ENCODE measurements at places on chromosomes 16 and 17.

- no peak for DNase-seq
Measured at GRCh38 chr16:17348042-17348783, 122.5 kb downstream of the XYLT1 start.

GRCh38 chr16:46713634-46714033 is 24.2 kb downstream of the ORC6 start:
- no peak for DNase-seq

- no peak for DNase-seq
Measured at GRCh38 chr16:87978127-87978526, 26.9 kb downstream of the BANP start.

GRCh38 chr16:15457400-15457799 is 23.0 kb downstream of the BMERB1 start:
- DNase-seq = no peak

DNA sequence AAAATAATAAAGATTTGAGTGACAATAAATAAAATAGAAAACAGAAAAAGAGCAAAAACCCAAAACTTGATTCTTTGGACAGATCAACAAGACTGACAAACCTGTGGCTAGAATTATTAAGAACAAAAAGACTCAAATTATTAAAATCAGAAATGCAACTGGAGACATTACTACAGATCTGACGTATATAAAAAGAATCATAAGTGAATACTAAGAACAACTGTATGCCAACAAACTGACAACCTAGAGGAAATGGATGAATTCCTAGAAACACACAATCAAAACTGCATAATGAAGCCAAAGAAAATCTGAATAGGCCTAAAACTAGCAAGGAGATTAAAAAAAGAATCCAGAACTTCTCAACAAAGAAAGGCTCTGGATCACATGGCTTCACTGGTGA is 47.4 kb downstream of the NETO2 start:
- DNase-seq = no peak

- DNase-seq = no peak
Measured at GRCh38 chr17:2051933-2052559, 2.9 kb upstream of the HIC1 start.

- no peak for DNase-seq
Measured at GRCh38 chr17:83183145-83183948, 103.9 kb downstream of the METRNL start.

DNA sequence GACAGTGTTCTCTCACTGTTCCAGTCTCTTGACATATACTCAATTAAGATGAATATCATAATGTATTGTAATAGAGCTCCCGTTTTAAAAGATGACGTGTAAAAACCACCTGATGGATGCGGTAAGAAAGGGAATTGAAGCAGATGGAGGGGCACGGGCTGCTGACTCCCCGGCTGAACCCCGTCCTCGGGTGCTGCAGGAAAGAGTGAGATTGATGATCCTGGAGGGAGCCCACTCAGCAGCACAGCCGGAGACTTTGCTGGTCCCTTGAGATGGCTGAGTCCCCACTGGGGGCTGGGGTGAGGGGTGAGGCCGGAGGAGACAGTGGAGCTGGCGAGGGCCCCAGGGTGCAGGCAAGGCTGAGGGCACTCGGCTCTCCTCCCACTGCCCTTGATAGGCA is 217.4 kb downstream of the RPTOR start:
- no peak for DNase-seq

GRCh38 chr17:42985225-42985624 is 4.9 kb downstream of the RUNDC1 start:
- DNase-seq = no peak

- no peak for DNase-seq
Measured at GRCh38 chr16:70604407-70605282, 41.7 kb upstream of the IL34 start.

DNA sequence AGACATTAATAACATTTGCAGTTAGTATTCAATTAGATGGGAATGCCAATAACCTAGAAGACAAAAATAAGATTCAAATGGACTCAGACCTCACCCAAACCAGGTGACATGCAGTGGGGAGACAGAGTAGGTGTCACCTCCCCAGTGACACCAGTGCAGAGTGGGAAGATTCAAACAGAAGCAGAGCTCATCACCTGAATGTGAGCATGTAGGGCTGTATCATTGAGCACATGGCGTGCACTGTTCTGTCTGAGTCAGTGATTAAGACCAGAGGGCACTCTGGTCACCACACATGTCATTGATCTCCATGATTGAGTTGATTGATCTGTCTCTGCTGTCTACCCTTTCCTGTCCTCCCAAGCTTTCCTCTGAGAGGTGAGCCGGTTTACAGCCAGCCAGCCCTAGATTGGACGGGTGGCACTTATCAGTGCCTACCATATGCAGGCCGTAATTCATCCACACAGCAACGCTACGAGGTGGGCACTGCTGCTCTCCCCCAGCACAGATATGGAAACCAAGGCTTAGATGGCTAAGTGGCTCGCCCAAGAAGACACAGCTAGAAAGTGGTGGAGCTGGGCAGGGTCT is 34.0 kb downstream of the RHBDL3 start:
- no peak for DNase-seq

- no peak for DNase-seq
Measured at GRCh38 chr16:3782566-3782965, 65.2 kb upstream of the TRAP1 start.

DNA sequence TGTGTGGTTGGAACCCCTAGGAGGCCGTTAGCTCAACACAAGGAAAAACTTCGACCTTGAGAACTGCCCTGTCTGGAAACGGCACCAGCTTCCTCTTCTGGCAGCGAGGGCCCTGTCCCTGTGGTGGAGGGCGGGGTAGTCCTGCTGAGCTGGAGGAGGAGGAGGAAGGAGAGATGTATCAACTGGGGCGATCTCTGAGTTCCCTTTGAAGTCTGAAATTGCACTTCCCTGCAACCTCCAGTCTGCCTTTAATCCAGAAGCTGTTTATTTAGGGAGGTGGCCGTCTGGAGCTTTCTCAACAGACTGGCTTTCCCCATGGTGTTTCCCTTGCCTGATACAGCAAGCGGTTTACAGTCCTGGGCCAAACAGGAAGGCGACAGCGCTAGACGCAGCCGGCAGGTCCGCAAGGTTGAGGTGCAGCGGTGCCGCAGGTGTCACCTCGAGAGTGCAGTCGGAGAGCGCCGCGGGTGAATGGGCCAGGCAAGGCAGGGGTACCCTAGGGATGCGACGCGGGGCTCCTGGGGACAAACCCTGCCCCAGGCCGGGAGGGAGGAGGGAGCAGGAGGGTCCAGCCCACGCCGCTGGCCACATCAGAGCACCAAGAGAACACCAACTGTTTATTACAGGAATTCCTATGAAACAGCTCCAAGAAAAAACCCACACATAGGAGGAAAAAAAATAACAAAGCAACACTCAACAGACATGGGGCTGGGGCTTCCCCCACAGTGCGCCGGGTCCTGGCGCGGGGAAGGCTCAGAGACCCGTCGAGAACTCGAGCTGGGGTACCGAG is 11.4 kb upstream of the MRPS23 start:
- no peak for DNase-seq

DNA sequence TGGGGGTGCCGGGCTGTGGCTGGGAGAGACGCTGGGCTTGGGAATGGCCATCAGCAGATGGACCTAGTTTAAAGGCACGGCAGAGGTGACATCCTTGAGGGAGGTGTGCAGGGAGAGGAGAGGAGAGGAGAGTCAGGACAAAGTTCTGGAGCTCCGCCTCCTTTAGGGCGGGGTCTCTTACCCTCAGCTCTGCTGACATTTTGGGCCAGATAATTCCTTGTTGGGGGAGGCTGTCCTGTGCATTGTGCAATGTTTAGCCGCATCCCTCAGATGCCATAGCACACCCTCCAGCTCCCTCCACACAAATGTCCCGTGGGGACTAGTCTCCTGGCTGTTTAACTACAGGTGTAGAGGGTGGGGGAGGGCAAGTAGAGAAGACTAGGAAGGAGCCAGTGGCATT is 48.3 kb downstream of the ARHGAP23 start:
- DNase-seq = no peak

DNA sequence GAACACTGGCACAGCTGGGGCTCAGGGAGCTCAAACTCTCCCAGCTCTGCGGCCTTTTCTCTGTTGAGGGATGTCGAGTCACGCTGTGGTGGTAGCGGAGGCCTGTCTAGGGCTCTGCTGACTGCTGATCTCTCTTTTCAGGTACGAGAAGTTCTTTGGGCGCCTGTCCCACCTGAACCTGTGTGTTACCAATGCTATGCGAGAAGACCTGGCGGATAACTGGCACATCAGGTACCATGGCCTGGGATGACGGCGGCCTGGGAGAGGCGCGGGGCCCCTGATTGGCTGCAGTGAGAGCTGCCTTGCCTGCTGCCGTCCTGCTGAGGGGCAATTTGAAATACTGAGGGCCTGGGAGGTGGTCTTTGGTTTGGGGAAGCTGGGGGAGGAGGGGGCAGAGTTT is 5.7 kb downstream of the ALG1 start:
- DNase-seq = no peak

Data from stimulated activated CD4-positive, alpha-beta T cell treated with anti-CD3 and anti-CD28 coated beads, Interleukin-1b, Interleukin-23, amount 100 ng/mL, for 4 hours (primary cell).